ENCODE measurements at places on chromosomes 13 and 19.

GRCh38 chr19:46993622-46994021 lies 26.0 kb upstream of the NPAS1 start:
- no peak for DNase-seq

GRCh38 chr19:7492558-7492957 lies 3.7 kb upstream of the PEX11G start:
- DNase-seq, result no peak

GRCh38 chr13:84985860-84986259 lies 813.4 kb downstream of the SLITRK6 start:
- DNase-seq, result no peak

DNA sequence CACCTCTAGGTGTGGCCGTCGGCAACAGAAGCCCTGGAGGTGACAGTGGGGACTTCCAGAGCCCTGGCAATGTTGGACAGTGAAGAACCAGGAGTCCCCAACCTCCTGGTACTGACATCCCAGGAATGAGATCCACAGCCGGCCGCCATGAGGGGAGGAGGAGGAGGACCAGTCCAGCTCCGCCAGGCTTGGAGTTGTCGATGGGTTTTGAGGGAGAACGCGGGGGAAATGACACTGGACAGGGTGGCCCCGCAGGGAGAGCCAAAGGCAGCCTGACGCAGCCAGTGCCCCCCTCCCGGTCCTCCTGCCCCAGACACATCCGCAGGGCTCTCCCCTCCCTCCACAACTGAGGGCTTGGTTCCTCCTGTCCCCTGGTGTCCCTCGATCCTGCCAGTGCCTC lies 57.9 kb downstream of the SPACA7 start:
- no peak for DNase-seq

GRCh38 chr19:10911579-10912363 lies 16.7 kb downstream of the YIPF2 start:
- DNase-seq, result no peak

- no peak for DNase-seq
These were observed 119.7 kb downstream of the COL4A2 start for GRCh38 chr13:110426735-110427134.

GRCh38 chr13:95382411-95382810 lies 81.2 kb upstream of the ABCC4 start:
- no peak for DNase-seq

- DNase-seq, result peak; percentile 67
These were observed 186.2 kb upstream of the GPR12 start for GRCh38 chr13:26946684-26947343.

GRCh38 chr13:97301382-97302095 lies 79.4 kb downstream of the MBNL2 start:
- no peak for DNase-seq

DNA sequence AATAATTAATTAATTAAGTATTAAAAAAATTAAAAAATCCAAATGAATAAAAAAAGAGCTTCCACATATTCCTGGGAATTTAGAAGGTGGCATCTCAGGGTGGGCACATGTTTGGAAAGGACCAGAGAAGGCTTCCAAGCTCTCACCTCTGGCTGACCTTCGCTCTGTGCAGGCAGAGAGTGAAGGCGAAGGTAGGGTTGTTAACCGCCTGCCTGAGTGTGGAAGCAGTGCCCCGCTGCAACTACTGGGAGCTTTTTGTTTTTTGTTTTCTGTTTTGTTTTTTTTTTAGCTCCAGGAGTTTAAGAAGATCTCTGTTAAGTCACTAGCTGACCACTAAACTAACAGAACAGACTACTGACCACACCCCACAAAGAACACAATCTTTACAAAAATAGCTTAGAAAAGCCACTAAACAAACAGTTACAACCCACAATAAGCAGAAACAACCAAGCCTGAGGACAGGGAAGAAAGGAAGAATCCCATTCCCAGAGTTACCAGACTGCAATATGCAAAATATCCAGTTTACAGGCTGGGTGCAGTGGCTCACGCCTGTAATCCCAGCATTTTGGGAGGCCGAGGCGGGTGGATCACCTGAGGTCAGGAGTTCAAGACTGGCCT lies 11.4 kb downstream of the ZNF541 start:
- no peak for DNase-seq
